ENCODE measurements at places on chromosomes 1 and 21. TPM values are rescaled to one million over a fixed set of nuclear protein-coding genes. Genes with fewer than 3 reads are reported as not detected.

- no peak for DNase-seq
Measured at GRCh38 chr21:34223376-34223775, 140.4 kb upstream of the KCNE2 start.

DNA sequence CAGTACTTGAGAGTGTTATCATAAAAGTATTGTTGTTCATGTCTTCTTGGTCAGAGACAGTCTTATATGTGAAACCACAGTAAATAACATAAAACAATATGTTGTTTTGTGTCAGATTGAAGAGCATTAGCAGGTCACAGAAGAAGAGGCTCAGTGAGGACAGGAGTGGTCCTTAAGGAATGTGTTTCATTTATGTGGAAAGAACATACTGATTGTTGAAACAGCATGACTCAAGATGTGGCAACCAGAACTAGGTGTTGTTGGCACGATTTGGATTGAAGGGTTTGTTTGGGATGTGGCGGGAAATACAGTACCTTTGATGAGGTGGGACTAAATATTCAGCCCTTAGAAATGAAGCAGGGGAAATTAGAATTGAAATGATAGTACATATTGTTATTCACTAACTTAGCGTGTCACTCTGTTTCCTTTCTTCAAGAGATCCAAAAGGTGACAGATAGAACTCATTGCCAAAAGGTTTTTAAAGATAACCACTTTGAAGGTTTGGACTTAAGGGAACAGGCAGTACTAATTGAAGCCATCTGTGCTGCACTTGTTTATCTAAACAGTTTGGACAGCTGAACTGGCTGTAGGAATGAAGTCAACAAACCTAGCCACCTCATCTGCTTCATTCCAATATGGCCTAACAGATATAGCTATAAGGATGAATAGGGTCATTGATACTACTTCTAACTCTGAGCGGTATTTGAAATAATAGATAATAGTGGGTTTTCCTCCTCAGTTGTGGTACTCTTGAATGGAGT, 14.4 kb downstream of the RALGPS2 start:
- no peak for DNase-seq

- peak; percentile 96 for DNase-seq
Measured at GRCh38 chr1:8817412-8818324, at the start of gene RERE. RERE (minus strand) TSS chr1:8817640.

GRCh38 chr21:25578056-25578961, 29.0 kb downstream of the MRPL39 start:
- no peak for DNase-seq

DNA sequence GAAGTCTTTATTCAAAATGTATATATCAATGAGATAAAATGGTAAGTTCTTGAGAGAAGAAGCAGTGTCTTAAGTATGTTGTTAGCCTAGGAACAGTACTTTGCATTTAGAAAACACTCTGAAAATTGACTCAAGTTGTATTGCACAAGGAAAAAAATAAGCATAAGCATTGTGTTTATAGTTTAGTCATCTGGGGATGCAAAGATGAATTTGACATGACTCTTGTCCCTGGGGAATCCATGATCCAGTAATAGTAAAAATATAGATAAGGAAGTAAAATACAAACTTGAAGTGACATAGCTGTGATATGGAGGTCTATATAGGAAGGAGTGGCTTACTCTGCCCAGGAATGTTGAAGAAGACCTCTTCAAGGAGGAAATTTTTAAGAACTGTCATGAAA, 185.0 kb upstream of the PTBP2 start:
- no peak for DNase-seq

GRCh38 chr1:226723657-226724532, 15.2 kb downstream of the ITPKB start:
- DNase-seq: no peak

GRCh38 chr1:64179588-64179987, 23.8 kb upstream of the UBE2U start:
- DNase-seq: no peak

DNA sequence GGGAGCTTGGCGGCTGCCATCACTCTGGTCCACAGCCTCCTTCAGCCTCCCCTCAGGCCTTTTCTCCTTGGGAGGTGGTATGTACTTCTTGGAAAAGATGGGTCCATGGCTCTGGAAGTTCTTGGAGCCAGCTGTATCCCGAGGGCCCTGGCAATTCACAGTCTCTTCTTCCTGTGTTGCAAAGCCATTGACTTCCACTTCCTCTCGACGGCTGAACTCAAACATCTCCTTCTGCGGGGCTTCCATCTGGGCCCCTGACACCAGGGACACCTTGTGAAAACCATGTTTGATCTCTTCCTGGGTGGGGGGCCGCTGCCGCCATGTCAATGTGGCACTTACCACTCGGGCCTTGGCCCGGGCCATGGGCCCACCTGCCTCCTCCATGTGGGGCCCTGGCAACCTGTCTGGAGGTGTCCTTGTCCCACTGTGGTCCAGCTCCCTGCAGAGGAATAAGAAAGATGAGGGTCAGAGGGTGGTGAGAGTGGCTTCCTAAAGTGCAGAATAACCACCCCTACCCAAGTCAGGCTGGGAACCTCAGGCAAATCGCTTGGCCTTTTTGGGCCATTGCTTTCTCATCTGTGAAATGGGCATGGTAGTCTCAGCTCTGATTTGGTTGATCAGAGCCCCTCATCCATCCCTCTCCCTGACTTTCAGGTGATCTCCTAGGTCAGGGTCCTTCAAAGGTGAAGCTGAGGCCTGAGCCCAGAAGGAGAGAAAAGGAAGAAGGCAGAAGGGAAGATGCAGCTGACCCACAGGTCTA, 7.5 kb downstream of the CRYBG2 start:
- no peak for DNase-seq

DNA sequence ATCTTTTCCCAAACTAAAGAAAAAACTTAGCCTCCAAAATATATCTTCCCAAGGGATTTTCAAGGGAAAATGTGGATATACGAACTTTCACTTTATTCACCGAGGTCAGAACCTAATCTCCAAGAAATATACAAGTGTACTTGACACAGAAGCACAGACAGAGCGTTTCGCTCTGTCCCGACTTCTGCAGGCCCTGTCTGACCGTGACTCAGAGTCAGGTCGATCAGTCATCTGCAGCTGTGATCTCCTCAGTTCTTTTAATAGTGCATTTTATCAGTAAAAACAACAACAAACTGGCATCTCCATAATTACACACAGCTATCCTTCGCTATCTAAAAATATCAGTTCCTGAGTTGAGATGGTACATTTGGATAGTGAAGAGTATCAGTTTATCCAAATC, 226.6 kb downstream of the TM2D1 start:
- no peak for DNase-seq

DNA sequence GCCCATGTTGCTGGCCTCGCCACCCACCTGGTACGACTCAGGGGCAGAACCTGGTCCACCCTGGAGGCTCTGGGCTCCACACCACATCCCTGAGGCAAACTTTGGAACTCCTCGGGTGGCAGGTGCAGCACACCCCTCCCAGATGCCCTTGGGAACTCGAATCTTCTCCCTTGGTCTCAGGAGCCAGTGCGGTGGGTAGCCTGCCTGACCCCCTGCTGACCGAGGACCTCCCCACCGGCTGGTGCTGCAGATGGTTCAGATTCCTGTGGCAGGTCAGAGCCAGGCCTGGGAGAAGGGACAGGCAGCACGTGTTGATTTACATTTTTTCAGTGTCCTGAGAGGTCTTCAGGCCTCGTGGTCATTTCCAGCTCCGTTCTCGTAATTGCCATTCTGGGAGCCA, 6.3 kb upstream of the CFAP410 start:
- no peak for DNase-seq

DNA sequence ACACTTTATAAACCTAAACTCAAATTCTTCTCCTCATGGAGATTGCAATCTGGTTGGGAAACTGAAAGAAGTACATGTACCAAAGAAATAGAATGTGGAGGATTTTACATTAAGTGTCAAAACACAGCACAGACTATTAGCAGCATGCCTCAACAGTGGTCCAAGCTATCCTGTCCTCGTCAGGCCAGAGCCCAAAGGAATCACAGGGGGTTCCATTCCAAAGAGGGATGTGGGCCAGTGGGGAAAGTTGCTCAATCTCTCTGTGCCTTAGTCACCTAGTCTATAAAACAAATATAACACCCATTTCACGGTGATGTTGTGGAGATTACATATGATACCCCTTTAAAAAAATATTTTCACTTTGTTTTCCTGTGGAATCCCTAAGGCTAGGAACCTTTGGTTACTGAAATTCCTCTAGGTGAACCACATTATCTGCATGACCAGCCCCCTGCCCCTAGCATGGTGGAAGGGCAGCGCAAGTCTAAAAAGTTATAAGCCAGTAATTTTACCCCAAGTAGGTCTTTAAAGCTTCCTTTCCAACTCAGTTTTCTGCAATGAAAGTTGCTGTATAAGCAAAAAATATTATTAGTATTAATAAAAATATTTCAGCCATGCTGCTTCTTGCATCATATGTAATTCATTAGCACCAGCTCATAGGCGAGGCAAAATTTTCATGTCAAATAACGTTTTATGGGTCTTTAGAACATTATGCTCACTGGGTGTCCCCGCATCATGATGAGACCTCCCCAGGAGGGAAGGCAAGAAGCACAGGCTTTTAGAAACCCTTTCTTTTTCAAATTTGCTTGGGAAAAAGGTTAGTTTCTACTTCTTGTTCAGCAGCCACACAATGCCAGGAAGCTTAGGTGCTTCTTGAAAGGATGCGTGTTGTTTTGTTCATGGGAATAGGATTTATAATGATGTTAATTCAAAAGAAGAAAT, 548.8 kb upstream of the PKN2 start:
- DNase-seq: no peak

Gene NPR1
- 9.8 TPM for total RNA-seq

Gene KCNA2
- 1.7 TPM for total RNA-seq
